ENCODE measurements at places on chromosomes 7 and 10.
A peak's percentile ranks its signal among the peaks of the same experiment; 100 is the strongest.

DNA sequence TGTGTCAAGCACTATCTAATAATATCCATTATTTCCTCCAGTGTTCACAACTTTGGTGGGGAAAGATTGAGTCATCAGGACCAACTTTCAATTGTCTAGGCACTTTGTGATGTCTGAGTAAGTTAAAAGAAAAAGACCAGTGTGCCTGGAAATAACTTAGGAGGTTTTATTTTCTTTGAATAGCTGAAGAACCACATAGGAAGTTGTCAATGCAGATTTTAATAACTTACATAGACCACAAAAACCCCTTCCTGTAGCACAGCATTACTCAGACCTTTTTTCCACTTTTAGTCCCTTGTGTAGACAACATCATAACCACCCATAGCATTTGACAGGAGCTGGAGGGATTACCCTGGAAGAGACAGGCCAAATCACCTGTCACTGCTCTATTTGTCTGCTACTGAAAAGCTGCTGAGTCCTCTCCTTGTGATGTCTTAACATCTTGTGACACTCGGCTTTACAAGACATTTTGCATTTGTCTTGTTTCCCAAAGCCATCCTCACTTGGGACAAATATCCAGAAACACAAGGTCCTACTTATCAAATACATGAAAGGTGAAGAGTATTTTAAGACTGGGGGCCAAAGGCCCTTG, 241.5 kb upstream of the PTER start:
- DNase-seq: peak; percentile 6
- H3K27me3 ChIP-seq: peaks cover 25% of the 10 kb centered on the region
- H3K4me1 ChIP-seq: peaks cover 17% of the 10 kb centered on the region
- peaks cover 12% of the 10 kb centered on the region for H3K36me3 ChIP-seq
- H3K4me3 ChIP-seq: no peak overlapping the region

DNA sequence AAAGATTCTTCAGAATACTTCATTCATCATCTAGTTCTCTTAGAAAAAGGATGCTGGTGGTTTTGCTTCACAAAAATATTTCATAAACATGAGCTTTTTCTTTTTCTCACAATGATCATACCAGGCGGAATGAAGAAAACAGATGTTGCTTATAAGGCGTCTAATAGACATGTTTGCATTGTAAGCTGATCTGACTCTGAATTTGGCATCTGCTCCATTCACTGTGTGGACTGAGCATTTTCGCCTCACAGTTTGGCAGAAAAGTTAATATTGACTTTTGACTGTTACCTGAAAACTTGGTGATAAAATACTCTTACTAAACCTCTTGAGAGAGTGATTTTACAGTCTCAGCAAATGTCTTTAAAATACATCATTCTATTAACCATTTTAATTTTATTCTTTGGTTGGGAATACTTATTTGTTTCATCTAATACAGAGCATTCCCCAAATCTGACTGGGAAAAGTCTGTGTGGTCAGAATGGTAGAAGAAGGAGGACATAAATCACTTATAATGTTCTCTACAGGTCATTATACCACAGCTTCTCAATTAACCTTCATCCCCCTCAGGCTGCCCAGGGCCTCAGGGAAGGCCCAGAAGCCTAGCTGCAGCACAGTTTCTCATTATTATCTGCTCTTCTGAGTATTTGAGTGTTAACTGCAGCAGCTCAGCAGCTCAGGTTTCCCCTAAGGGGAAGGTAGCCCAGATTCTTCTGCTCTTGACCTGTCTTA, 121.6 kb upstream of the KAT6B start:
- no peak overlapping the region for H3K27ac ChIP-seq
- H3K36me3 ChIP-seq: peaks cover 22% of the 10 kb centered on the region
- H3K4me1 ChIP-seq: no peaks in the 10 kb centered on the region
- no peak overlapping the region for H3K4me3 ChIP-seq

DNA sequence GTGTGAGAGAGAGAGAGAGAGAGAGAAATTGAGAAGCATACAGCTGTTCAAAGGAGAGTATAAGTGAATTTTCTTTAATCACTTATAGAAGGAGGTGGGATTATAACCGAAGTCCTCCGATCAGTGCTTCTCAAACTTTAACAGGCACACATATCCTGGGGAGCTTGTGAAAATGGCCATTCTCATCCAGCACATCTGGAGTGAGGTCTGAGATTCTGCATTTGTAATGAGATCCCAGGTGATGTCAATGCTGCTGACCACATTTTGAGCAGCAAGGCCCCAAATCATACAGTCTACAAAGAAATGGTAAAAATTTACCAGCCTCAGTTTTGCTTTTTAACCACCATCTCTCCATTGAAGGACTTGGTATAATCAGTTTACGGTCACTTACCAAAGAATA, 219.0 kb downstream of the PTEN start:
- no peaks in the 10 kb centered on the region for H3K36me3 ChIP-seq
- H3K4me3 ChIP-seq: no peak overlapping the region
- DNase-seq: no peak
- no peak overlapping the region for H3K27ac ChIP-seq
- no peaks in the 10 kb centered on the region for H3K27me3 ChIP-seq

GRCh38 chr10:104122225-104123107, 495 bp downstream of the SFR1 start:
- DNase-seq: no peak
- H3K36me3 ChIP-seq: peaks cover 24% of the 10 kb centered on the region
- peak overlapping the region; percentile 97 for H3K27ac ChIP-seq
- peaks cover 37% of the 10 kb centered on the region for H3K4me1 ChIP-seq

DNA sequence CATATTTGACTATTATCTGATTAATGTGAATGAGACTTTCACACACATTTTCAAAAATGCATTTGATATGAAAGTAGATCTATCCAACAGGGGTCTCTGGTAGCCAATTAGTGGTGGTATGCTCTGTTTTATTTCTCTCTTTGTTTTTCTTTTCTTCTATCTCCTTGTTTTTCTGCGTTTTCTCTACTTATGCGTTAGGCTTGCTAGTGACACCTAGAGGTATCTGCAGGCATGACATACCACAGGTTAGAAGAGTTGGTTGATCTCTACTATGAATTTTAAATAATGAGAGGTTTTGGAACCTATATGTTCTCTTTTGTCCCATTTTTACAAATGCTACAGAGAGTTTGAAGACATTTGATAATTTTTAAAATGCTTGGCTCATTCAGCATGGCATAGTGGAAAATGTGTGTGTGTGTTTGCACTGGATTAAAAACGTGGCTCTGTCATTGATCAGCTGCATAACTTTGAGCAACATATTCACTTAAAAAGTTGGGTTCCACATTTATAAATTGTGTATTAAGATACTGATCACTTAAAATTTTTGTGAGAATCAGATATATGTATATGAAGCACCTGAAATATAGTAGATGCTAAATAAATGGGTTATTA, 28.1 kb upstream of the PLXDC2 start:
- H3K4me3 ChIP-seq: no peak overlapping the region
- H3K27ac ChIP-seq: no peak overlapping the region
- no peaks in the 10 kb centered on the region for H3K36me3 ChIP-seq
- DNase-seq: no peak
- H3K4me1 ChIP-seq: no peaks in the 10 kb centered on the region

GRCh38 chr10:61822781-61823230, 78.7 kb upstream of the ARID5B start:
- H3K4me3 ChIP-seq: no peak overlapping the region
- no peak overlapping the region for H3K27ac ChIP-seq
- no peak for DNase-seq
- H3K27me3 ChIP-seq: no peaks in the 10 kb centered on the region
- peaks cover 3% of the 10 kb centered on the region for H3K4me1 ChIP-seq

- peaks cover 27% of the 10 kb centered on the region for H3K4me1 ChIP-seq
- no peak overlapping the region for H3K4me3 ChIP-seq
- H3K27me3 ChIP-seq: no peaks in the 10 kb centered on the region
- DNase-seq: no peak
- no peaks in the 10 kb centered on the region for H3K36me3 ChIP-seq
Measured at GRCh38 chr10:14618674-14619073, 156.0 kb downstream of the FAM107B start.

Measured in activated naive CD8-positive, alpha-beta T cell treated with anti-CD3 and anti-CD28 coated beads for 36 hours (primary cell).